ENCODE measurements at places on chromosomes 12 and 14. TPM values are rescaled to one million over a fixed set of nuclear protein-coding genes. Genes with fewer than 3 reads are reported as not detected.

DNA sequence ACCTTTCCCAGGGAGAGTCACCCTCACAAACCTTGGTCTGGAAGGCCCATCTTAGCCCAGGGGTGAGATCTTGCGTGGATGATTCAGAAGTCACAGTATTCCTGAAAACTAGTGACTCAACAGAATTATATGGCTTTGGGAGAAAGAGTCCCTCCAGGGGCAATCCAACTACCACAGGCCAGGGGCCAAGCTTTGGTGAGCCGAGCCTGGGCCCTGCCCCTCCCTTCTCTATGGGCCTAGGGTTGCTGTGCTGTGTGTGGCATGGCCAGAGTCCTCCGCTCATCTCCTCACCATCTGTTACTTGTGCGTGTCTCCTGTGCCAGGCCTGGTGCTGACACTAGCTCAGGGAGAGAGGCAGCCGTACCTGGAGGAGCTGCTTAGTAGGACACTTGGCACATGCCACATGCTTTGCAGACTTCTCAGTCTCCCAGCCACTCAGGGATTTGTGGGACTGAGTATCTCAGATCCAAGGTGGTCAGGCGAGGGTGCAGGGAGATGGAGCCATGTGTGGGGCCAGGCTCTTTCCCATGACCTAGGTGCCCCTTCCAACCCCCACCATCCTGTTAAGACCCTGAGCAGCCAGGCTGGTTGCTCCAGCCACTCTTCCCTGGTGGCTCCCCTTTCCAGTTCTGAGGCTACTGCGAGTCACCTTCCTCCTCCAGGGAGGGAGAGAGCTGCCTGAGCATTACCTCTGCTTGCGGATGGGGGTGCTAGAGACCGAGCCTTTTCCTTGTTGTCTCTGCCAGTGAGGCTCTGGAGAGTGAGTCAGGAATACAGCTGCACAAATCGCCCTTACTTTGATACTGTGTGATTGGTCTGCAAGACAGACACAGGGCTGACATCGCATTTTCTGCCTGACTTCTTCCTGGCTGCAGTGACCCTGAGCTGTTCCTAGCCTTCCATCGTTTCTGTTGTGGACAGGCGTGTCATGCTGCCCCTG is 94.1 kb downstream of the SLC25A47 start:
- no peak for DNase-seq

DNA sequence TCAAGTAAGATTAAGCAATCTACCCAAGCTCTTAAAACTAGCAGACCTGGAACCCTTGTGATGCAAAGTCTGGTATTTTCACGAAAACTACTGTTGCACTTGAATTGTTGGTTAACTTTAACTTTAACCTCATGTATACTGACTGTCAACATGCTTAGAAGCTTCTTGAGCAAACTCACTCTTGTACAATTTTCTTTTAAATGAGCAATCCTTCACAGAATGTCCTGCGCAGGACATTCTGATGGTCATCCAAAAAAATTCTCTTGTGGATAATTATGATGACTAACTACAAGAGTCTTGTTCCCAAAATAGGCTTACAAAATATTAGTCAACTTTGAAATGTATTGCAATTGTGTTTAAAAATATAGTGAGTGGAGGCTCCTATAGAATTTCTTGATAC is 54.0 kb upstream of the PDE3A start:
- no peak for DNase-seq

DNA sequence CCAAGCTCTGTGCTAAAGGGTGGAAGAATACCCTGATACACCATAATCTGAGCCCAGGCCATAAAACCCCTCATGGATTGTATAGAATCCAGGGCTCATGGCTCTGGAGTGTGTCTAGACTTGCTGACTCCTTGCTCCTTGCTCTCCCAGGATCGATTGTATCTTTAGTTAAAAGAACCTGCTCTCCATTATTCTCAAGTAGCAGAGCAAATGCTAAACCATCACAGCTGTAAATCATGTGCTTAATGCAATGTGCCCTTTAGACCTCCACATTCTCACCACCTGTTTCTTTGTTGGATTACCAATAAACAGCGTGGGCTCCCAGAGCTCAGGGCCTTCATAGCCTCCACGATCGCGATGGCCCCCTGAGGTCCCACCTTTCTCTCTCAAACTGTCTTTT is 411.6 kb upstream of the FBXO33 start:
- DNase-seq = no peak

GRCh38 chr12:26954027-26954426 is 15.8 kb downstream of the FGFR1OP2 start:
- DNase-seq = no peak

GRCh38 chr14:34229140-34229539 is 232.9 kb downstream of the SPTSSA start:
- DNase-seq = no peak

DNA sequence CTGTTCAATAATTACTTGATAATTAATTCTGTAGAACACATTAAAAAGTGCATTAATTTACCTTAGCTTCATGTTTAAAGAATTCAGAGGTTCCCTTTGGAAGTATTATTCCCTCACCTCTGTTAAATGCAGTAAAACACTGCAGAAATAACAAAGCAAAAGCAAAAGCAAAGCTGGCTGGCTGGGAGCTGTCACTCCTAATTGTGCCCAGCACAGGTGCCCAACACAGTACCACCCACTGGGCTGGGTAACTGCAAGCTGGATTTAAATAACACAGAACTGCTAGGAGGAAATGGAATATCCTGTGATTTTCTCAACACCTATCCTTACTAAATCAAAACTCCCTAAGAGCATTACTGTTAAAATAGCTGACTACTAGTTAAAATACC is 72.6 kb downstream of the SLC2A13 start:
- DNase-seq = no peak

DNA sequence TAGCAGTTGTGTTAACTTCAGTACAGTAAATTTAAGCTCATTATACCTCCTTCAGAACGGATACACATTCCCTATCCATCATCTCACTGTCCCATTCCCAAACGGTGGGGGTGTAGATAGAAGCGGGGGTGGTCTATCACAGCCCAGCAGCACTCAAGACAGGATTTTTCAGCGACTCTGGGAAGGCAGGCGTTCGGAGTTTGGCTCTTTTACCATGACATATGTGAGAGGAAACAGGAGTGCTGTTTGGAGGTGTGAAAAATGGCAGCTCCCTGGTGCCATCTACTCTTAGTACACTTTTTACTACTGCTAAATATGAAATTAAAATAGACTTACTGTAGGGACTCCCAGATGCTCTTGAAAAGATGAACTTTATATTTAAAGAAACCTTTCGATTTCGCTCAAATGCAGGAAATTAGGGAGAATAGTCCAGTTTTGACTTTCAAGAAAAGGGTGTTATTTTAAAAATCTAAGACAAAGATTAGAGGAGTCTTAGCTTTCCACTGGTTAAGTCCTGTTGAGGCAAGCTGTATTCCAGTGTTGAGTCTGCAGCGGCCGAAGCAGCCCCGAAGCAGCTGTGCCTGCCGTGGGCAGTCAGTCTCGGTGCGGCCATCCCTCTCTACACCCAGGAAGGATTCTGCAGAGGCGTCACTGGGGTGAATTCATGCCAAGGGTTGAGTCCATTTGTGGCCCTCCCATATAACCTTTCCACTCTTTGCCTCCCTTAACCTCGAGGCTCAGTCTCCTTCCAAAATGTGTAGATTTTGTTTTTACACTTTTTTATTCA is 42.1 kb downstream of the KCNMB4 start:
- DNase-seq = no peak

Gene PTPRO
- total RNA-seq = 2.1 TPM

Gene PZP
- 0.68 TPM for total RNA-seq

Gene CD27
- 0.26 TPM for total RNA-seq

Gene TTC6
- total RNA-seq = not detected
